Thyroid gland (tissue), 4 donors: ENCODE measurements at places on chromosomes 12 and 14. TPM values are rescaled to one million over a fixed set of nuclear protein-coding genes. Genes with fewer than 3 reads are reported as not detected.

Gene TTC9
- 5.7 TPM for total RNA-seq

Gene GLIPR1L2
- total RNA-seq: 6.5 TPM

Gene EML5
- total RNA-seq: 3.8 TPM

- no peak for DNase-seq
Observed at GRCh38 chr12:3417113-3417512, 73.9 kb upstream of the PRMT8 start.

DNA sequence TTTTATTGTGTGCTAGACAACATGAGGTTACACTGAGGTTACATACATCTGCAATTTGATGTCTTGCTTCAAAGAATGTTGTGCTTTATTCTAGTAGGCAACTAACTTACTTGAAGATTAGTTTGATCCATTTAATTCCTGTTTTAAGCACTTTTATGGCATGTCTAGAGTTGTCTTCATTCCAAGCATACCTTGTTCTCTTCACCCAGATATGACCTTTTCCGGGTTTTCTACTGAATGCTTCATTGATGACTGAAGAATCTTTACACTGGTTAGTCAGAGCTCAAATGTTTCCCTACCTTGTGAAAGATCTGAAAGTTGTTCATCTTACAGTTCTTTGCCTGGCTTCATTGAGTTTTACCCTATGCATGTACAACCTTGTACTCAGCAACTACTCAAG, 274.0 kb upstream of the KITLG start:
- no peak for DNase-seq

GRCh38 chr14:21382095-21382494, 1.7 kb downstream of the SUPT16H start:
- no peak for DNase-seq

DNA sequence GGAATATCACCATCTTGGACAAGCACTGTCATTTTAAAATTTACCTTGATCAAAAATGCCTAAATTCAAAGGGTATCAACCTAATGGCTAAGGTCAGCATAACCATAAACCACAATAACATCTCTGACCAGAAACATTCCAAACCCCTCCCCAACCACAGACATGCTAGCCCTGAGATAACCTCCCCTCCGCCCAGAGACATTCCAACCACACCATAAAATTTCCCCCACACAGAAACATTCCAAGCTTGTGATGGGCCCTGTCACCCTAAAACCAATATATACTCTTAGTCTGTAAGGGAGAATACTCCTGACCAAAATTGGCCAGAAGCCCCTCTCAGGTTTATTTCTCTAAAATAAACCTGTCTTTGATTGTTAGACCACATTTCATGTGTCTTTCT, 17.7 kb downstream of the EPYC start:
- no peak for DNase-seq

- DNase-seq: no peak
Observed at GRCh38 chr12:563787-564298, 99.4 kb downstream of the NINJ2 start.

GRCh38 chr12:43362910-43363694, 188.9 kb downstream of the ADAMTS20 start:
- no peak for DNase-seq

DNA sequence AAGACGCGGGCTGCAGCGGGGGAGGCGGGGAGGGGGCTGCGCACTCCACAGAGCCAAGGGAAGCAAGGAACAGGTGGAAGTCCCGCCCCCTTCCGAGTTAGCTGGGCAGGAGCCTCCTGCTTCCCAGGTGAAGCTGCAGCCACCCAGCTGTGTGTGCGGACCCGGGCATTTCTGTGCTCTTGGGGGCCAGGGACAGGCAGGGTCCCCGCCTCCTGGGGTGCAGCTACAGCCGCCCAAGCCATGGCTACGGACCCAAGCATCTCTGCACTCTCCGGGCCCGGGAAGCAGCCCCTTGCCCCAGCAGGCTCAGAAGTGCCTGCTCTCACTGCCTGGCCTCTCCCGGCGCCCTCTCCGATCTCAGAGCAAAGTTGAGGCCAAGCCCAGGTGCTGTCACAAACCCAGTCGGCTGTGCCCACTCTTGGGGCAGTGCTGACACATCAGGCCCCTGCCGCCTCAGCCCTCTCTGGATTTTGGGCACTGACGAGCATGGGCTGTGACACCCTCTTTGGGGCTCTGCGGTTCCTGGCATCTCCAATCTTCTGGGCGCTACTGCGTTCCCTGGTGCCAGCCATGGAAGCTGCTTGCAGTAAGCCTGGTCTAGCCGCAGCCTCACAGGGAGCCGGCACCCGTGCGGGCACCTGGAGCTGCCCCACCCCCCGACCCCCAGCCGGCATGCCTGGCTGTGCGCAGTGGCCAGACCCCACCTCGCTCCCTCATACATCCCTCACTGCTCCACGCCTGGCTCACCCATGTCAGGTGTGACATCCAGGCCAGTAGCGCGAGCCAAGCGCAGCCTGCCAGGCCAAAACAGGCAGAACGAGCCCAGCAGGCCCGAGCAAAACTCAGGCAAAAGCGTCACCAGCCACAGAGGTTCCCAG, 8.5 kb upstream of the MGAT4C start:
- peak; percentile 94 for DNase-seq

DNA sequence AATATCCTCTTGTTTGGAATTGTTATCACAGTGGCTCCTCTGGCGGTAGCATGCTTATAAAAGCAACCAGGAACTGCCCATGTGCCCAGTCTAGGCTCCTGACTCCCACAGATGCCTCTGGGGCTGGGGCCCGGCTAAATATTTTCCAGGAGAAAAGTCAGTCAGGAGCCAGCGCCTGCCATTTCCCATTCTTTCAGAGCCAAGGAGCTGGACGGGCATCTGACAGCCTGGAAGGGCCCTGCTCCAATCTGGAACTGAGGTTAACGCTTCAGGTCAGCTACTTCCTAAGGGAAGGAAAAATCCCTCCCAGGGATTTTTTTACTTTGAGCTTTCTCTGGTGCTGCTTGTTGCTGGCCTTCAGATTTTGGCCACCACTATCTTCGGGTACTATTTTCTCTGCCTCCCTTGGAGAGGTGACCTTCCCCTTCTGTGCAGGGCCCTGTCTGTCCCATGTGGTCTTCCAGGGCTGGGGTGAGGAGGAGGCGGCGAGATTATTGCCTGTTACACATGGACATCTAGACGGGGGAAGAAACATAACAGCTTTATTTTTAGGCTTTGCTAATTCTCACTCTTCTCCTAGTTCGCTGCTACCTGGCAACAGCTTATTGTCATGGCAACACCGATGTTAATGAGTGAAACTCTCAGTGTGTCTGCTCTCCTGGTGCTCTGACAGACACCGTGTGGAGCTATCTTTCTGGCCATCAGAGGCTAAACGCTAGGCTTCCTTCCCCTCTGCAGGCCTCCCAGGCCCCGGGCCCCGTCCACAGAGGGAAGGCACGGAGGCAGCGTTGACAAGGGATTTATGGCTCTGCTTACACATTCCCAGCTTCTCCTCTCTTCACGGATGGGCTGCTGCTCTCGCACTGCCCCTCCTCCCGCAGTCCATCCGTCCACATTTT, 160.4 kb downstream of the CACNA1C start:
- DNase-seq: no peak

- no peak for DNase-seq
Observed at GRCh38 chr14:83664389-83664788, 1865.6 kb upstream of the FLRT2 start.
